ENCODE measurements at places on chromosomes 11 and 22. TPM values are rescaled to one million over a fixed set of nuclear protein-coding genes. Genes with fewer than 3 reads are reported as not detected.

DNA sequence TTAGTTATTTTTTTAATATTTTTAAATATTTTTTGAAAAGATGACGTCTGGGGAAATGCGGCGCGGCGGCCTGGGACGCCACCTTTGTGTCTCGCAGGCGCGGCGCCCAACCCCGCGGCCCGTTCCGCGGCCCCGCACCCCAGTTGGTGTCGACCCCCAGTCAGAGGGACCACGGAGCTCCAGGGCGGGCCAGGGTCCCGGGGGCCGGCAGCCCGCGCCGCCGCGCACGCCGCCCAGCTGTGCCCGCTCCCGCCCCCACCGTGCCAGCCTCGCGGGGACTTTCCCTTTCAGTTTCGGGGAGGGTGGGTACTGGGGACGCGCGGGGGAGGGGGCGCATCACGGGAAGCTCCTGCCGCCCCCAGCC, 1.6 kb downstream of the CCND1 start:
- no peaks in the 10 kb centered on the region for H3K27me3 ChIP-seq
- no peak for DNase-seq
- peak overlapping the region; percentile 99 for H3K4me3 ChIP-seq
- H3K4me1 ChIP-seq: peaks cover 39% of the 10 kb centered on the region

The HORMAD2 gene
- not detected for total RNA-seq

DNA sequence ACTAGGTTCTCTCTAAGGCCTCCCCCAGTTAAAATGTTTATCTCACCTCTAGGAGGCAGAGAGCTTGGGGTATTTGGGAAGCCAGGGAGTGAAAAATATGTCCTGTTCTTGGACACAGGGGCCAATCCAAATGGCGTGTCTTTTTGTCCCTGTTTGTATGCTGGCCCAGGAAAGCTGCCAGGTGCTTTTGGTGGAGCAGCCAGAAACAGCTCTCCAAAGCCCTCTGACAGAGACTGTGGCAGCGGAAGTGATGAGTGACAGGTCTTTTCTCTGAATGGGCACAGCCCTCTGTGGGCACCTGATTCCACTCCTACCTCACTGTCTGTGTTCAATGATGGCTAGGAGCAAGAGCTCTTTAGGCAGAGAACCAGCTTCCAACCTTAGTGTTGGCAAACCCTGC, 106.4 kb upstream of the KIRREL3 start:
- no peak for DNase-seq
- peaks cover 39% of the 10 kb centered on the region for H3K27me3 ChIP-seq
- no peaks in the 10 kb centered on the region for H3K36me3 ChIP-seq

DNA sequence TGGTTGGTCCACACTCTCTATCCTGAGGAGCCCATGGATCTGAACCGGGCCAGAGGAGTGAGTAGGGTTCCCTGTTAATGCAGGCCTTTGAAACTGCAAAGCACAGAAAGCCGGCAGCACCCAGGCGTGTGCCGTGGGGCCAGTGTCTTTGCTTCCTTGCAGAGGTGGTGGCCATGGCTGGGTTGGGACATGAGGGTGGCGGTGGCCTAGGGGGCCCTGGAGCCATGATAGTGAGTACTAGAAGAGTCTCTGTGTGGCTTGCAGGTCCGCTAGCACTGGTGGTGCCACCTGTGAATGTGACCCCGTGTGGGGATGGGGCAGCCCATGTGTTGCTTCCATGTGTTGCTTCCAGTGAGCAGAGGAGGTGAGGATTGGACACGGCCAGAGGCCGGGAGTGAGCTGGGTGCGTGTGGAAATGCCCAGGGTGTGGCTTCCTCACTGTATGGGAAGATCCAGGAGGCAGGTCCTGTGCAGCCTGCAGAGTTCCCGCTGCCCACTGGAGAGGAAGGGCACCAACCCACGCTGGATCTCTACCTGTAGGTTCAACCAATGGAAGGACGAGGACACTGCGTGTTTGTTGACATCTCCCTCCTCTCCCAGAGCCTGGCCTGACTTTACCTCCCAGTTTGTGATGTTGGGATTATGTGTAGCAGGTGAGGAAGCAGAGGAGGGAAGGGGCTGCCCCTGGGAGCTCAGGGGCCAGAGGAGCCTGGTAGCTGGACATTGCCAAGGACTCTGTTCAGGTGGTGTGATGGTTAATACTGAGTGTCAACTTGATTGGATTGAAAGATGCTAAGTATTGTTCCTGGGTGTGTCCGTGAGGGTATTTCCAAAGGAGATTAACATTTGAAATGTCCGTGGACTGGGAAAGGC, 796.6 kb downstream of the TBC1D22A start:
- no peaks in the 10 kb centered on the region for H3K36me3 ChIP-seq
- no peak overlapping the region for H3K4me3 ChIP-seq
- H3K27me3 ChIP-seq: peaks cover 5% of the 10 kb centered on the region

The GANAB gene
- 290 TPM for total RNA-seq

The NRXN2 gene
- total RNA-seq: not detected

DNA sequence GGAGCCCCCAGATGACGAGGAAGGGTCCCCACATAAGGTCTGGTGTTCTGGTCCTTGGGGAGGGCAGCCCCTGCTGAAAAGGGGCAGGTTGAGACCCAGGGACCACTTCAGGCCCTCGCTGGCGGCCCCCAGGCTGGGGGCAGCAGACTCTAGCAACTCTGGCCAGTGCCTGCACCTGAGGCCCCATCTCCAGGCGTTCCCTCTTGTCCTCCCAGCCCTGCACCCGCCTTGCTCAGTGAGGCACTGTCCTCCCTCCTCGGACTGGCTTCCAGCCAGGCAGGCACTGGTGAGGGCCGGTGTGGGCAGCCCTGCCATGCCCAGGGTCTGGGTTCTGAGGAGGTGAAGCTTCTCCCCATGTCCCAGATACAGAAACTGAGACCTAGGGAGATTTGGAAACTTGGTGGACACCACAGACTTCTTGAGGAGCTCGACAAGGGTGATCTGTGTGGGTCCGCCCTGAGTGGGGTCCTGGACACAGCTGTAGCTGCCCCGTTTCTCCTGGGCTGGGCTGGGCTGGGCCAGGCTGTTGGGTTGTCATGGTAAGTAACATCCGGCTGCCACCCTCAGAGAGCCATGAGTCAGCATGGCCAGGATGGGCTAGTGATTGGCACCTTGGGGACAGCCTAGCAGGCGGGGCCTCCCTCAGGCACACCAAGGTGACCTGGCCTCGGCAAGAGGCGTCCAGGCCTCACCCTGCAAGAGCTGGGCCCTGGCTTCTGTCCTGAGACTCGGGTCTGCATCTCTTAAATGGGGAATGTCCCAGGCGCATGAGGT, 11.1 kb upstream of the PHLDA2 start:
- peak; percentile 82 for DNase-seq
- no peak overlapping the region for H3K4me3 ChIP-seq
- H3K36me3 ChIP-seq: peaks cover 11% of the 10 kb centered on the region
- H3K4me1 ChIP-seq: peaks cover 19% of the 10 kb centered on the region
- H3K27me3 ChIP-seq: no peaks in the 10 kb centered on the region

DNA sequence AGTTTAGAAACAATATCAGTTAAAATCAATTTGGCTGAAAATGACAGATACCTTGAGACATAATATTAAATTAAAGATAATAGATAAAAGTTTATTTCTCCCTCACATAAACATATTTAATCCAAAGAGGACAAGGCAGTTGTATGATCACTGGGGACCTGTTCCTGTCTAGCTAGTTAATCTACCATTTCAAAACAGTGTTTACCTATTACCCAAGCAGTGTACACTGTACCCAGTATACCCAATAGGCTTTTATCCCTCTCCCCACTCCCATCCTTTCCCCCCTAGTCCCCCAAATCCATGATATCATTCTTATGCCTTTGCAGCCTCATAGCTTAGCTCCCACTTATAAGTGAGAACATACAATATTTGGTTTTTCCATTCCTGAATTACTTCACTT, 229.7 kb upstream of the LARGE1 start:
- H3K36me3 ChIP-seq: no peaks in the 10 kb centered on the region
- no peak overlapping the region for H3K4me3 ChIP-seq
- no peak overlapping the region for H3K27ac ChIP-seq
- H3K27me3 ChIP-seq: no peaks in the 10 kb centered on the region
- H3K4me1 ChIP-seq: no peaks in the 10 kb centered on the region
- DNase-seq: no peak

DNA sequence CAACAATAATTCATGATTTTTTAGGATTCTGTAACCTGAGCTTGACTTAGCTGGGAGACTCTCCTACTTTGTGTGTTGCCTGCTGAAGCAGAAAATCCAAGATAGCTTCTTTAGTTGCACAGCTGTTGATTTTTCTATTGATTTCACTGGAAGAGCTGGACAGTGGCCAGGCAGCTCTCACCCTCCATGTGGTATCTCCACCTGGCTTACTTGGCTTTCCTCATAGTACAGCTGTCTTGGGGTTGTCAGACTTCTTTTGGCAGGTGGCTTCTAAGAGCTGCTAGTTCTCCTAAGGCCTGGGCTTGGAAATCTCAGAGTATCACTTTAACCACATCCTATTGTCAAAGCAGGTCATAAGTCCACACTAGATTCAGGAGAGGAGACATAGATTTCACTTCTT, 130.8 kb upstream of the SPON1 start:
- H3K4me1 ChIP-seq: peaks cover 28% of the 10 kb centered on the region
- no peak overlapping the region for H3K4me3 ChIP-seq
- peak overlapping the region; percentile 46 for H3K27ac ChIP-seq
- H3K27me3 ChIP-seq: no peaks in the 10 kb centered on the region

The OR8K5 gene
- total RNA-seq: not detected

The OR52E1 gene
- not detected for total RNA-seq

The CAT gene
- total RNA-seq: 50.5 TPM

DNA sequence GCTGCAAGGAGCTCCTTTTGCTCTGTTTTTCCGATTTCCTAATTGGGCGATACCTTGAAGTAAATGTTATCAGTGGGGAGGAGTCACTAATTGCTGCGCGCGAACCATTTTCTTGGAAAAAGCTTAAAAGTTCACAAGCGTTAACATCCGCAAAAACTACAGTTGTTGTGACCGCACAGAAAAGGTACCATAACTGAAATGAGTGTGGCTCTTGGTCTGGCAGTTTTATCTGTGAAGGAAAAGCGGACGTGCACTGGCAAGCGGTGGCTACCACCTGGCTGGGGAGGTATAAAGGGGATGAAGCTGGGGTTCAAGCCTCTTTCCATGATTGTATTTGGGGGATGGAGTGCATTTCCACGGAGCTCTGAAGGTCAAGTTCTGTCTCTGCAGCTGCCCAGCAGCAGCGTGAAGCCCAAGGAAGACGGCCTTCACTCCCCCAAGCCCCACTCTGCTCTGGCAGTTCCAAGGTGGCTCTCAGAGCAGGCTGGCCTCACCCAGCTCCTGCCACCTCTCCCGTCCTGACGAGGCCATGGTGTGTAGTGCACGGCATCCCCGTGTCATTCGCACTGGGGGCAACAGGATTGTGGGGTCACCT, 27.5 kb downstream of the MOV10L1 start:
- DNase-seq: no peak
- H3K4me3 ChIP-seq: no peak overlapping the region
- H3K36me3 ChIP-seq: no peaks in the 10 kb centered on the region
- no peak overlapping the region for H3K27ac ChIP-seq
- H3K4me1 ChIP-seq: peaks cover 23% of the 10 kb centered on the region

DNA sequence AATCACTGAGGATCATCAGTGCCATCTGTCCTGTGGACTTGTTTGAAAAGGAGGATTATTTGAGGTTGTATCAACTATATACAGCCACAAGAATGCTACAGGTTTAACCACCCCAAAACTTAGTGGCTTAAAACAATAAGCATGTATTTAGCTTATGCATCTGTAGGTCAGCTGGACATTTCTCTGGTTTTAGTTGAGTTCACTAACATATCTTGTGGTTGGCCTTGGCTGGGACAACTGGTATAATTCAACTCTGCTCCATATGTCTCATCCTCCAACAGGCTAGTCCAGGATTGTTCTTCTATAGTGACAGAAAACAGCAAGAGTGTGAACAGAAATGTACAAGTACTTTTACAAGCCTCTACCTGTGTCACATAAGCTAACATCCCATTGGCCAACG, 49.9 kb upstream of the SOX6 start:
- no peak overlapping the region for H3K4me3 ChIP-seq
- DNase-seq: no peak
- no peaks in the 10 kb centered on the region for H3K4me1 ChIP-seq
- H3K27me3 ChIP-seq: no peaks in the 10 kb centered on the region
- H3K36me3 ChIP-seq: no peaks in the 10 kb centered on the region

DNA sequence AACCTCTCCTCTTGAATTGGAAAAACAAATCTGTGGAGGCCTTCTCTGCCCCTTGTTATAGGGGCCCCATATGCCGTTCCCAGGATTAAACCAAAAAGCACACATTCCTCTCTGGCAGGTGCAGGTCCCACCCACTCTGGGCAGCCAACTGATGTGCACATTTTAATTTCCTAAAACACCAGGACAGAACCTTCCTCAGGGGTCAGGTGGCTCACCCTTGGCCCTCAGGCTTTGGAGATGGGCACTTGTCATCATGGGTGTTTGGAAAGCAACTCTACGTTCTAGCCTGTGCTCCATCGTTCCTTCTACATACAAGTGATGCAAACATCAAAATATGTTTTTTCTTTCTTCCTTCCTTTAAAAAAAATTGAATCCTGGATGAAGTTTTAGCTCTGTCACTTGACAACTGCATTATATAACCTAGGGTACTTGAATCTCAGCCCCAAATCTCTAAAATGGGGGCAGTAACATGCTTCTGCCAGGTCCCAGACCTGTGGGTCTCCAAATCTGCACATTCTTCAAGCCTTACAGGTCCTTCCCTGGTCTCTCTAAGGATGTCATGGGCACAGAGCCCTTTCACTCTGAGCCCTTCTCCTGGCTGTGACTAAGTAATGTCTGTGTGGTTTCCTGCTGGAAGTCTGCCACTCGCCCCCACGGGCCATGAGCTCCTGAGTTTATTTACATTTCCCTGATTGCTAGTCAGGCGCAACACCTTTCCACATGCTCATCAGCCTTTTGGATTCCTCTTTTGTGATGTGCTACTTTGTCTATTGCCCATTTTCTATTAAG, 43.8 kb downstream of the KCNQ1OT1 start:
- H3K27ac ChIP-seq: no peak overlapping the region
- peaks cover 11% of the 10 kb centered on the region for H3K36me3 ChIP-seq
- peak; percentile 51 for DNase-seq
- H3K27me3 ChIP-seq: no peaks in the 10 kb centered on the region
- H3K4me3 ChIP-seq: no peak overlapping the region

The SAA2 gene
- not detected for total RNA-seq

GRCh38 chr22:47858773-47859306, 1096.4 kb downstream of the TBC1D22A start:
- H3K4me3 ChIP-seq: no peak overlapping the region
- H3K27me3 ChIP-seq: no peaks in the 10 kb centered on the region

GRCh38 chr11:47714554-47715081, 551 bp downstream of the AGBL2 start:
- no peak for DNase-seq
- peaks cover 6% of the 10 kb centered on the region for H3K36me3 ChIP-seq
- no peak overlapping the region for H3K27ac ChIP-seq
- no peaks in the 10 kb centered on the region for H3K27me3 ChIP-seq
- peak overlapping the region; percentile 63 for H3K4me3 ChIP-seq

DNA sequence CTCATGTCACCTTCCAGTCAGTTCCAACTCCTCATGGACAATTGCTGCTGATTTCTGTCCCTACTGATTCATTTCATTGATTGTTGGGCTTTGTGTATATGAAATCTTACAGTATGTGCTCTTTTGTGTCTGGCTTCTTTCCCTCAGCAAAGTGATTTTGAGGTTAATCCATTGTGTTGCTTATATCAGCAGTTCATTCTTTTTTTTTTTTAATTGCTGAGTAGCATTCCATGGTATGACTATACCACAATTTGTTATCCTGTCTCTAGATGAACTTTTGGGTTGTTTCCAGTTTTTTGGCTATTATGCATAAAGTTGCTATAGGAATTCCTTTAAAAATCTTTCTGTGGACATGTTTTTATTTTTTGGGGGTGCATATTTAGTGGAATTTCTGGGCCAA, 59.9 kb downstream of the NXPE1 start:
- no peak overlapping the region for H3K4me3 ChIP-seq
- H3K27me3 ChIP-seq: no peaks in the 10 kb centered on the region
- DNase-seq: no peak
- no peaks in the 10 kb centered on the region for H3K36me3 ChIP-seq
- H3K27ac ChIP-seq: no peak overlapping the region

GRCh38 chr22:41762980-41763779, 37.3 kb upstream of the CCDC134 start:
- DNase-seq: peak; percentile 5
- H3K36me3 ChIP-seq: no peaks in the 10 kb centered on the region
- H3K4me3 ChIP-seq: no peak overlapping the region
- H3K27ac ChIP-seq: no peak overlapping the region

Data from PC-3 (cell line).